Common myeloid progenitor, CD34-positive (primary cell): ENCODE measurements at places on chromosomes 4 and X.

- DNase-seq, result no peak
Observed at GRCh38 chr4:183627979-183628588, 30.9 kb downstream of the RWDD4 start.

GRCh38 chr4:68987007-68987406, 35.4 kb upstream of the UGT2A3 start:
- DNase-seq, result no peak

- DNase-seq, result no peak
Observed at GRCh38 chr4:129806986-129807385, 711.0 kb downstream of the C4orf33 start.

GRCh38 chr4:134518574-134519217, 317.1 kb upstream of the PABPC4L start:
- DNase-seq, result no peak

- DNase-seq, result no peak
Observed at GRCh38 chr4:29002151-29002550, 1718.0 kb upstream of the PCDH7 start.

DNA sequence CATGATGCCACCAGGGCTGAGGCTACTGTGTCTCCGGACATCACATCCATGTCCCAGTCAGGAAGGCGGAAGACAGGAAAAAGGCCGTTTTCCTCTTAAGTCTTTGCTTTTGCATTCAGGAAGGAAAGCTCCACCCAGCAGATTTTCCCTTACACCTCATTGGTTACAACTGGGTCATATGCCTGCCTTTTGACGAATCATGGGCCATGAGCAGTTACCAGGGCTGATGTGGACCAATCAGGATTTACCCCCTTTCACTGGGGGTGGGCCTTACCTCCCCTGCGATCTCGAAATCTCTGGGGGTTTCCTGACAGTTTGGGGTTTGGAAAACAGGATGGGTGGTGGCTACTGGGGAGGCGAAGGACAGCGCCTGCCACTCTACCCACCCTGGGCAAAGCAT, 52.5 kb upstream of the GRPEL1 start:
- DNase-seq, result no peak

DNA sequence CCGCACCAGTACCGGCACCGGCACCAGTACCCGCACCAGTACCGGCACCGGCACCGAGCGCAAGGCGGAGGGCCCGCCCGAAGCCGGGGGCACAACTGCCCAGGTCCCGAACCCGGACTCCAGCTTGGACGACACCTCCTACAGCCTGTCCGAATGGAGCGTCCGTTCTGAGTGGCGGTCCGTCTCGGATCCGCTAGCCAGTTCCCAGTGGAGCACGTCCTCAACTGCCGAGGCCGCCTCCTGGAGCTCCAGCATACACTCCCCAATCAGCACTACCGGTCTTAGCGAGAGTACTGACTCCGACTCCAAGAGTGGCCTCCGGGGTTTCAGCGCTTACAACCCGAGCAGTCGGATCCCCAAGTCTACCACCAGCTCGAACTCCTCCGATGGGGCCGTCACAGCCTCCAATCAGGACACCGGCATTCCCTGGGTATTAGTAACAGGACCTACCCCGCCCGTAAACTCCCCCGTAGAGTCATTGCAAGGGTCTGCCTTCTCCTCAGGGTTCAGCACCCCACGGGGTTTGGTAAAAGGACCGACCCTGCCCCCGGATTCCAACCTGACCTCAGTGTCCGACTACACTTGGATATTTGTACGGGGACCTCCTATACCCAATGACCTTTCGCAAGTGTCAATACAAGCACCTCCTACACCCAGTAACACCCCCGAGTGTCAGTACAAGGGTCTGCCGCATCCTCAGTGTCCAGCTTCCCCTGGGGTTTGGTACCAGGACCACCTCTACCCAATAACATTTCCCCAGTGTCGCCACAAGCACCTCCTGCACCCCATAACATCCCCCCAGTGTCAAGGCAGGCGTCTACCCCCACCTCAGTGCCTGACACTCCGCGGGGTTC, 721 bp upstream of the MAOA start:
- peak; percentile 43 for DNase-seq

DNA sequence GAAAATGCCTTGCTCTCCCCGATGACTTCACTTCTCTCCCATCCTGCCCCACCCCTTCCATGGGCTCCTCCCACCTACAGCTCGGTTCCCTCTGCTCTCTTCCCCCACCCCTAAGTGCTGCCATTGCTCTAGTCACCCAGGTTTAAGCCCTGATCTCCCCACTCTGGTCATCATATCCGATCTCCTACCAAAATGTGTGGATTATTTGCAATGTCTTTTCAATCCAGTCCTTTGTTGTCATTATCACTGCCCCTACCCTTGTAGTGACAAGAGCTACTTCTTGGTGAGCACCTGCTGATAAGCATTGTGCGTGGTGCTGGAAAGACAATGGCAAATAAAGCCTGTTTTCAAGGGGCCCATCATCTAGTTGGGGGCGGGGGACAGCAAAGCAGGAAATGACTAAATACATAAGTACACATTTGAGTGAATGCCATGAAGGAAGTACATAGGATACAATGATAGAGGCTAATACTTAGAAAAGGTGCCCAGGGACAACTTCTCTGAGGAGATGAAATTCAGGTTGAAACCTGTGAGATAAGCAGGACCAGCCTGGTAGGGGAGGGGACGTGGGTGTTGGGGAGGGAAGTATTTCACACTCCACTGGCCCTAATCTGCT, 63.8 kb downstream of the DLG3 start:
- no peak for DNase-seq

DNA sequence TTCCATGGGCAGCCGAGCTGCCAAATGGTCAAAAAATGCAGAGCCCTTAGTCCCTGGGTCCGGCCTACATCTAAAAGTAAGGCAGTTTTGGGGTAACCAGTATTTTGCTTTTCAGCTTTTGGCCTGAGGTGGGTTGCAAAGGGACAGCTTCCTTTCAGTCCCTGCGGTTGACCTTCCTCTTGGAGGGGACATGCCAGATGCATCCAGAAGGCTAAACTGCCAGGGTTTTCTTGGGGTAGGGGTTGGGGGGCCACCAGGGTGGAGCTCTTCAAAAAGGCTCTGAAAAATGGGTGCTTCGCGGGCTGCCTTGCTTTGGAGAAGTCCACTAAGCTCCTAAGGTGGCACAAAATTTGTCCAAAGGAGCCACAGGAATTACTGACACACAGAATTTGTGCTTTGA, 120.7 kb downstream of the UBE2K start:
- DNase-seq, result no peak

GRCh38 chrX:26146024-26146423, 7.9 kb downstream of the MAGEB18 start:
- DNase-seq, result no peak

GRCh38 chrX:120759685-120760084, 116.0 kb downstream of the CT47B1 start:
- DNase-seq, result no peak

DNA sequence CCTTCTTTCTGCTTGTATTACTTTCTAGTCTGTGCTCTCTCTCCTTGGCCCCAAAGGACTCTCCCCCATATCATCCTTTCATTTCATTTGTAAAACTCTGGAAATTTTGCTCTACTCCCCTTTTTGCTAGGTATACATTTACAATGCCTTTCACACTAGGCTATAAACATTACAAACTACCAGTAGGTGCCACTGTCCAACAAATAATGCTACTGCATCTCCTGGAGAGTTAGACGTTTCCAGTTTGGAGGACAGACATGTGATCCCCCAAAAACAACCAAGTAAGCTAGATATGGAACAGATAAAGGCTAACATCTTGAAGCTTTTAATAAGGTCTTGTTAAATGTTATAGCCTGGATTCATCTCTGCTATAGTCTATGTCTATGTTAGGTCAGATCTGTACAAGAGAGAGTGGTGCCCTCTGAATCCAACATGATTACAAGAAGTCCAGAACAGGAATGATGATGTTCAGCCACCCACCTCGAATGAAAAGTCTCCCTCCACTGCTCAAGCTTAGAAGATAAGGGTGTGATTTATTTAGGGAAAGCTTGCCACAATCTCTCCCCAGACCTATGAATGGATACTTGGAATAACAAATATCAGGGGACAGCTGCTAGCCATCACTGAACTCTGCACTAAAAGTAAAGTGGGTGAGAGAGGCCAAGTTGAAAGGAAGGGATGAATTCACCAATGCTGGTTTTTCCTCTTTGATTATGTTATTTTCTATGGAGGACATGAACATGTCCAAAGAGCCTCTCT, 14.3 kb downstream of the CBR4 start:
- DNase-seq, result no peak

- no peak for DNase-seq
Observed at GRCh38 chrX:13285693-13286092, 34.2 kb downstream of the ATXN3L start.

- DNase-seq, result no peak
Observed at GRCh38 chr4:151951671-151952050, 190.9 kb upstream of the GATB start.

GRCh38 chrX:9656277-9656676, 109.4 kb downstream of the GPR143 start:
- no peak for DNase-seq

DNA sequence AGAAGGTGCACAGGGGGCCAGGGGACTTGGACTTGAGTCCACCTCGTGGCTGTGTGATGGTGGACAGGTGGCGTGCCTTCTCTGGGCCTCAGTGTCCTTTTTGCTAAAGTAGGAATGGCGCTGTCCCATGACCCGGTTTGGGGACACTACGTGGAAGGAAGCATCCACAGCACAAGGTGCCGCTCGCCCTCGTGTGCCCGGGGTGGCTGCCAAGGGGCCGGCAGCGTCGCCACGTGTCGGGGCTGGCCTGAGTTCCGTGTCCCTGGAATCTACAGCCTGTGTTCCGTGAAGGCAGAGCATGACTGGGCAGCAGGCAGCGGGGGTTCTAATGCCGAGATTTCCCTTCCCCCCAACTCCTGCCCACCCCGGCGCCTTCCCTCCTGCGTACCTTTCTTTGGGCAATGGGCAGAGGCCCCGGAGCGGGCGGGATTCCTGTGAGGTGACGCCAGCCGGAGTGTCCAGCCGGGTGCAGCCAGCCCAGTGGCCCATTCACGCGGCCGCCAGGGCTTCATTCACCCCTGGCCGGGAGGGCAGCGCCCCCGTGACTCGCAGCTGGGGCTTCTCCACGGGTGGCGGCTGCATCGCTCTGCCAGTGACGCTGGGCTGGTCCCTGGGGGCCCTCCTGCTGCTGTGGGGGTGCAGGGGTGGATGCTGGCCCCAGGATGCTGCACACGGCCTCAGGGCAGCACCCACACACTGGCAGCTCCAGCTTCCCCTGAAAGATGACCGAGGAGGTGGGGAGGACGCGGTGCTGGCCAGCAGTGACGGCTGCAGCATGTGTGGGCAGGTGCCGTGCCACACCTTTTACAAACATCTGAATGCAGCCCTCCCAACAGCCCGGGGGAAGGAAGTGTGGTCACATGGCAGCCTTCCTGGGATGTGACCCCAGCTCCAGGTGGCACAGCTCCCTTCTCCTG, 21.2 kb downstream of the DOK7 start:
- peak; percentile 27 for DNase-seq

DNA sequence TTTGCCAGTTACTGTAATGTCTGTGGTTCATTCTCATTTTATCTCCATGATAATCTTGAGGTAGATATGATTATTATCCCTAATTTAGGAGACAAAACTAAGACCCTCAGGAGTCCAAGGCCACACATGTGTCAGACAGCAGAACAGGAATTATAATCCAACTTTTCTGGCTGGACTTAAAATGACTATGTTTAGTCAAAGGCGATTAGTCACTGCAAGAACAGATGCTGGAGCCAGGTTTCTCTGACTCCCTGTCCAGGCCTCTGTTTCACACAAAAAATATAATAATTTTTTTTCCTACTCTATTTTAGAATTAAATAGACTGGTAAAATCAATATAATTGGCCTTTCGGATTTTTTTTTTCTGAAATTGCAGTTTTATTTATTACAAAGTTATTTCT, 56.7 kb upstream of the TMEM131L start:
- no peak for DNase-seq

DNA sequence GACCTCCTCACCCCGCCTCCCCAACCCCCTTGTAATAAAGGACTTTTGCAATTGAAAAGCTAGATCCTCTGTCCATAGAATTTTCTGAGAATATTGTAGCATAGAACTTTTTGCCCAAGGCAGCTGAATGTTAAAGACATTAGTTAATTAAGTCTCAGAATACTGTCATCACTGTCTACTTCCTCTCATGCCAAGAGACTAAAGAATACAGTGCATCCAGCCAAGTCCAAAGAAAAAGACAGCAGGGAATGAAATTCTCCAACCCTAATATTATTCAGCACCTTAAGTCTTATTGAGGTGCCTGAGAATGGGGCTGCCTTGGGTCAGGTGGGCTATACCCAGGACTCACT, 313.3 kb upstream of the GATB start:
- DNase-seq, result no peak

DNA sequence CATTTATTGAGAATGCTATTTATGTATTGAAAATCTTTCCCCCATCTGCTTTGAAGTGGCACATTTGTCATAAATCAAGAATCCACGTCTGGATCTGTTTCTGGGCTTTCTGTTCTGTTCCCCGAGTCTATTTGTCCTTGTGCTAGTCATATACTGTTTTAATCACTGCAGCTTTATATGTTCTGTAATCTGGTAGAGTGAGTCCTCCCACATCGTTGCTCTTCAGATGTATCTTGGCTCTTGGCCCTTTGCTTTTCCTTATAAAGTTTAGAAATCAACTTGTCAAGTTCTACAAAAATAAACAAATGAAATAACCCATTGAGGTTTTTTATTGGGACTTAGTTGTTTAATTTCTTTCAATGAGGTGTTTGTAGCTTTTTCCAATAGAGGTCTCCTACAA, 29.0 kb downstream of the LONRF3 start:
- no peak for DNase-seq

- DNase-seq, result no peak
Observed at GRCh38 chrX:135982860-135983259, 2.4 kb upstream of the SLC9A6 start.

- no peak for DNase-seq
Observed at GRCh38 chr4:186881521-186882220, 158.0 kb upstream of the FAT1 start.

GRCh38 chr4:166518776-166519175, 645.7 kb downstream of the TLL1 start:
- DNase-seq, result no peak

DNA sequence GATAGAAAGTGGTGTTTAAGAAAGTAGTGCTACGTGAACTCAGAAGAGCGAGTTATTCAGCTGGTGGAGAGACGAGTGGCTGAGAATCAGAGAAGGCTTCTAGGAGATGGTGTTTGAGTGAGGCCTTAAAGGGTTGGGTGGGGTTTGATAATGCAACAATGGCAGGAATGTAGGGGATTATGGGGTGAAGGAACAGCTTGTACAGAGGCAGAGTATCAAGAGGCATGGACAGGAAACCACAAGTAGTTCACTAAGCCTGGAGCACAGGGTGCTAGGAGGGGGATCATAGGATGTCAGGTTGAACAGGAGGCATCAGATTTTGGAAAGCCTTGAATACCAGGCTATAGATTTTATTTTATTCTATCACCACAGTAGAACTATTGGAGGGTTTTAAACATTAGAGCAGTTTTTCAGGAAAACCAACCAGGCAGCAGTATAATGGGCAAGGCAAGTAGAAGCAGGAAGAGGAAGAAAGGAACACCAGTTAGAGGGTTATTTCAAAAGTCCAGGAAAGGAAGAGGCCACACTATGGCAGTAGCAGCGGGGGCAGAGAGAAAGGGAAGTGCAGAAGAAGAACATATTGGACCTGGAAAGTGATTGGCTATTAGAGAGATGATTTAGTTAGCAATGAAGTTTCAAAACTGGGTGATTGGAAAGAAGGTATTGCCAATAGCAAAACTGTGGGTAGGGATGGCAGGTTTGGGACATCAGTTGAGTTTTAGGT, 99.2 kb downstream of the DOCK11 start:
- no peak for DNase-seq
